ENCODE measurements at places on chromosomes 12 and 14. TPM values are rescaled to one million over a fixed set of nuclear protein-coding genes. Genes with fewer than 3 reads are reported as not detected.
A peak's percentile ranks its signal among the peaks of the same experiment; 100 is the strongest.

The P2RX2 gene
- total RNA-seq, result not detected

The TMPRSS12 gene
- not detected for total RNA-seq

The POTEG gene
- not detected for total RNA-seq

The MYO1H gene
- total RNA-seq, result not detected

The NFATC4 gene
- total RNA-seq, result 78.9 TPM

The SERPINA9 gene
- not detected for total RNA-seq

The PROX2 gene
- not detected for total RNA-seq

The APEX1 gene
- total RNA-seq, result 68.0 TPM

The KRT75 gene
- total RNA-seq, result not detected

The ESRRB gene
- total RNA-seq, result 0.18 TPM

The ST8SIA1 gene
- 5.5 TPM for total RNA-seq

The MBIP gene
- total RNA-seq, result 33.7 TPM

The ABCD4 gene
- 89.7 TPM for total RNA-seq

The TAS2R10 gene
- total RNA-seq, result 1.7 TPM

DNA sequence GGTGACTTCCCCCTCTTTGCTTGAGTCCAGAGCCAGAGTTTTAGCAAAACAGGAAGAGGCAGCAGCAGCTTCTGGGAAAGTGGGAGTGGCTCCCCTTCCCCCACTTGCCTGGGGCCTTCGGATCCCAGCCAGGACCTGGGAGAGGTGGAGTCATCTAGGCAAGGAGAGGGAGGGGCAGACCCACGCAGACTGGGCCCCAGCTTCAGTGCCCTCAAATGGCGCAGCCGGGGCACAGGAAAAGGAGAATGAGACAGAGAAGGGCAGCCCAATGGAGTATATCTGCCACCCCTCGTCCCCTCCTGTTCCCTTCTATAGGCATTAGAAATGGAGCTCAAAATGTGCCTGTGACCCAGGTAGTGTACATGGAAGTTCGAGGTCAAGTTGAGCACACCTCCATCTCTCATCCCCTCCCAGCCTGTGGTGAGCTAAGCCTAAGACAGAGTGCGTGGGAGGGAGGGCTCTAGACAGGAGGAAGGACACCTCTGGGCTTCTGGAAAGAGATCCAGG is 9.3 kb upstream of the HDAC7 start:
- DNase-seq, result peak; percentile 90

- no peak for DNase-seq
Measured at GRCh38 chr12:110581931-110582275, 1.2 kb downstream of the PPTC7 start.

GRCh38 chr12:3492793-3493042 is 1.7 kb downstream of the PRMT8 start:
- no peak for DNase-seq

DNA sequence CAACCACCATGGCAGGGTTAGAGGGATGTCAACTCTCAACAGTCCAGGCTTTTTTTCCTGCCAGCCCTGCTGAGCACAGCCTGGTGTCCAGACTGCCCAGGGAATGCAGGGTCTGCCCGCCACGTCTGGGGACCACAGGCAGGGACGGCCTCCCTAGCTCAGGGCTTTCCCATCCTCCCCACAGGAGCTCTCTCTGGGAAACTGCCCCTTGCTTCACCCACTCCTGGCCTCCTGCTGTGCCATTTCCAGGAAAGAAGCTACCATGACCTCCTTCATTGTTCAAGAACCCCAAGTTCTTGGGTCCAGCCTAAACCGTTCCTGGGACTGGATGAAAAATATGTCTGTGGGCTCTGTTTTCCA is 4.8 kb downstream of the SCNN1A start:
- no peak for DNase-seq

DNA sequence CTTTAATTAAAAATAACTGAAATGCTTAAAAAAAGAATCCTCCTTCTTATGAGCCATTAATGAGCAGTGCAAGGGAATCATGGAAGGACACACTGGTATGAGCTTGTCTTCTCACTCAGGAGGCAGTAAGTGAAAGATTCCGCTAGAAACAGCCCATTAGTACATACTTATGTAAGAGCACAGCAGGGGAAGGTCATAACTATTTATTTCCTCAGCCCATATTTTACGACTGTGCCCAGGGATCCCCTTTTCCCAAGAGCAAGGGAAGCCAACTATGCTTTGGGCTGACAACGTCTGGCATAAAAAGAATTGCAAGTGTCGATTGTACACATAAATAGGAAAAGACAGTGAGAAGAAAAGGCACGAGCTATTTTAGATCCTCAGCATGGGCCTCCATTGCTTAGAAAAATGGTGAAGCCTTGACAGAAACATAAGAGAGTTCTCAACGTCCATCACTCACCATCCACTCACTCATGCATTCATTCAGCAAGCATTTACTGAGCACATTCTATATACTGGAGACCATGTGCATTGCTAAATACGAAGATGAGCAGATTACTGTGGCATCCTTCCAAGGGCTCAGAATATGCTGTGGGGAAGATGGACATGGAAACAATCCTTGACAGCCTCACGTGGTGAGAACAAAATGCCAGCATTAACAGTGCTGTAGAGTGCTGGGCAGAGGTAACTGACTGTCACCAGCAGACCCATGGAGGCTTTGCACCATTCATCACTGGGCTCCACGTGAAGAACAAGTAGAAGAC is 152.7 kb downstream of the NTF3 start:
- DNase-seq, result no peak

DNA sequence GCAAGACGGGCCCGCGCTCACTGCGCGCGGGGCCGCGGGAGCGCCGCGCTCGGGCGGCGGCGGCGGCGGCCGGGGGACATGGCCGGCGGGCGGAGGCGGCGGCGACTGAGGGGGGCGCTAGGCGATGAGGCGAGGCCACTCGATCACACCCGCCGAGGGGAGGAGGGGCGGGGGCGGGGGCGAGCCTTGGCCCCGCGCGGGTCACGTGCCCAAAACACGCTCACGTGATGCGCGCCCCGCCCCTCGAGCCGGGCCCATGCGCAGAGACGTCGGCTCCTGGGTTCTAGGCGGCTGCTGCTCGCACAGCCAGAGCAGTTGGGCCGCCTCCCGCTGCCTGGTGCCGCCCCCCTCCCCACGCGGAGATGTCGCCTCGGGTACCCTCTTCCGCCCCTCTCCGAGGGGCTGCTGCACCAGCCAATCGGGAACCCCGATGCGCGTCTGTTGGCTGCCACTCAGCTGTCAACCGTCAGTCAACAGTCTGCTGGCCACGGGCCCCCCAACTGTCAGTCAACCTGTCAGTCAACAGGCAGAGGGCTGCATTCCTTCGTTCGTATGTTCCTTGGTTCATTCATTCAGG is at the start of gene SPPL3:
SPPL3 (minus strand) TSS at position 162 of the 577 bp plus-strand sequence. CDS start 491 bp downstream, outside the sequence.
- DNase-seq, result peak; percentile 96

- no peak for DNase-seq
Measured at GRCh38 chr14:89720076-89720687, 234.3 kb downstream of the EFCAB11 start.

DNA sequence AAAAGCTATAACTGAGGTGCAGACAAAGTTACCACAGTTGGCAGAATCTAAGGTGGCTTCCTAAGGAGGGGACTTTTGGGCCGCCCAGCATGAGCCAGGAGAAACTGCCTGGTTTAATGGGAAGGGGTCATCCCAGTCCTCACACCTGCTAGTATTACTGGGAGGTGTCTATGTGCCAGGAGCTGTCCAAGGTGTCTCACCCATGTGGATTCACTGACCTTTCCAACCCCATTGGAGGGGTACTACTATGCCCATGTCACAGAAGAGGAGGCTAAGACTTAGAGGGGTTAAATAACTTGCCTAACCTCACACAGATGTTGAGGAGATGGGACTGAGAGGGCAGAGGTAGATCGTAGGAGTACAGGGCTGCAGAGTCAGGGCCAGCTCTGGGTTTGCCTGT is 10.2 kb downstream of the ABCB9 start:
- no peak for DNase-seq

DNA sequence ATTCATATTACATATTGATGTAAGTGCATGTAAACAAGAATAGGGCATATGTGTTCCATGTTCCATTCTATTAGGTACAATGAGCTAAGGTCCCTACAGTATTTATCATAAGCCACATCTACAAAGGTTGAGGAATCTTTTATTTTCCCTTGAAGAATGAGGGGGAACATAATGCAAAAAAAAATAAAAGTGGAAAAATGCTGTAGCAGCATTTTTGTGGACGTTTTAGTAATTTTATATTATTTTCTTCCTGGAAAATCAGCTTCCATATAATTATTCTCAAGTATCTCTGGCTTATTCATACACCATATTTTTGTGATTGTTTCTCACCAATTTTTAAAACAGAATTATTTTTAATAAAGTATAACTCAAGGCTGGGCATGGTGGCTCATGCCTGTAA is 148.7 kb downstream of the MED13L start:
- no peak for DNase-seq

DNA sequence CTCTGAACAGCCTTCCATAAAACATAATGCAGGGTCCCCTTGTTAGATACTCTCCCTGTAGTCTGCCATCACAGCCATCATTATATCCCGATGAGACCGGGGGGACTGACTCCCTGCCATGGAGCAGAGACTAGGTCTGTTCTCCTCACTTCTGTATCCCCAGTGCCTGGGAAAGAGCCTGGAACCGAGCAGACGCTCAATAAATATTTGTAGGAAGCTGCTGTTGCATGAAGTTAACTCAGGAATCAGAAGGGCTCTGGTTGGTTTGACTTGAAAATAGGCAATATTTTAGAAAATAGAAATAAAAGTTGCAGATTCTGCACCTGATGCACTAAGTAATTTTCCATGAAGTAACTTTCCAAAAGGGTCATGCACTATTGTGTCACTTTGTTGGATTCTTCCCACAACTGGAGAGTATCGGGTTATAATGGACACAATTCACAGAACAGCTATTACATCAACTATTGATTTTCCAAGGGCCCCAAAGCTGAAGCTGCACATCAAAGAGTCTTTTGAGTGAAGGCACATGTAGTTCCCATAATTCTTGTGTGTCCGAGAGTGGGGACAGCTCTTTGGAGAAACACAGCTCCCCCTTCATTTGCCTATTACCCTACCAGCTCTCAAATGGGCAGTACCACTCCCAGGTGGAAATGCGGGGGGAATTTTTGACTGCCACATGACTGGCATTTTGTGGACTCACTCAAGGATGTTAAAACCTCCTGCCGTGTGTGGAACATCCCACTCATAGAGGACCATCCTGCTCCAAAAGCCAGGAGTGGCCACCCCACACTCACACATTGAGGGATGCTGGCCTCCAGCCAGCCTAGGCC is 18.8 kb downstream of the CLMN start:
- DNase-seq, result no peak

- DNase-seq, result no peak
Measured at GRCh38 chr12:124273630-124274029, 21.3 kb upstream of the RFLNA start.

- no peak for DNase-seq
Measured at GRCh38 chr12:131263626-131264025, 309.9 kb downstream of the ADGRD1 start.

- DNase-seq, result no peak
Measured at GRCh38 chr12:100758083-100758482, 36.5 kb upstream of the ANO4 start.

DNA sequence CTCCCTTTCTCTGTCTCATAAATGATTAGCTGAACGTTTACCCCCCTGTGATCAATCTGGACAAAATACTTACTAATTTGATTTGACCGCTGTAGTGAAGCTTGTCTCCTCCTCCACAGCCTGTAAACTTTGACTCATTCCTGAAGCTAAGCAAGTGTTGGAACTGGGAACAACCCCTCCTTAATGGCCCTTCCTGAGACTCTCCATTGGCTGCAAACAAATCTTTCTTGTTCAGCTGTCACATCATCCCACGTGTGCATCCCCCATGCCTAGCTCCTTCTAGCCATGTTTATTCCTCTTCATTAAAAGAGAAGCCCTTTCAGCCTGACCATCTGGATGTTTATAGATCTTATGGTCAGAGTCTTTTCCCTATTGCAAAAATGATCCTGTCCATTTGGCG is 281.2 kb downstream of the RGS6 start:
- DNase-seq, result no peak

- DNase-seq, result no peak
Measured at GRCh38 chr14:21807975-21808374, 134.4 kb upstream of the OR4E1 start.

DNA sequence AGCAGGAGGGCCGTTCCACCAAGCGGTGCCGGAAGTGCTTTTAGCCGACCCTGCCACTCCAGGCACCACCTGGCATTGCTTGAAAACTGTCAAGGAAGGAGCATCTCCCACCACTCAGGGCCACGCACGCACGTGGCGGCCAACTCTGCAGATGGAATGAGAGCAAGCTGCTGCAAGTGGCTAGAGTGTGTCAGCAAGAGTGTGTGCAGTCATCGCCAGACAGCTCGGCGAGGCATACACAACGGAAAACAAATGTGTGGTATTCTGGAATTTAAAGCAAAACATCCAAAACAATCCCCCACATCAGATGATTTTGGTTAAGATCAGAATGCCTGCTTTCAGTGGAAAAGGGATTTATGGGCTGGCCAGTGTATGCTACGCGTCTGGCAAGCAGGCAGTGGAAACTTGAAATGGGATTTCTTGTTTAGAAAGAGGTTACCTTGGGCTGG is 11.2 kb downstream of the CD9 start:
- DNase-seq, result no peak

- no peak for DNase-seq
Measured at GRCh38 chr14:92687681-92688433, 60.6 kb downstream of the LGMN start.

DNA sequence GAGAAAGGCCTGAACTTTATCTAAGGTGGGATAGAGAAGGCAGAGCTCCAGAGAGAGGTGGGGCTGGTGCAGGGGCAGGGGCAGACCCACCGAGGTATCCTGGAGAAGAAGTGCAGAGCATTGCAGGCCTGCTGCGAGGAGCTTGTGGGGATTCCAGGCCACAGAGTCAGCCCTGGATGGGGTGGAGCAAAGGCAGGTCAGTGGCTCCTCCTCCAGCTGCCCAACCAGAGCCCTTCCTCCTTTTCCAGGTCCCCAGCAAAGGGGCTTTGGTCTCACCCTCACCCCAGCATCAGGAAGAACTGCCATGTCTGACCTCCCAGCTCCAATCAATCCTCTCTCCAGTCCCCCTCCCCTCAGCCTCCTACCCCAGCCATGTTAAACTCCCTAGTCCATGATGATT is 19.8 kb upstream of the ZNF740 start:
- no peak for DNase-seq

DNA sequence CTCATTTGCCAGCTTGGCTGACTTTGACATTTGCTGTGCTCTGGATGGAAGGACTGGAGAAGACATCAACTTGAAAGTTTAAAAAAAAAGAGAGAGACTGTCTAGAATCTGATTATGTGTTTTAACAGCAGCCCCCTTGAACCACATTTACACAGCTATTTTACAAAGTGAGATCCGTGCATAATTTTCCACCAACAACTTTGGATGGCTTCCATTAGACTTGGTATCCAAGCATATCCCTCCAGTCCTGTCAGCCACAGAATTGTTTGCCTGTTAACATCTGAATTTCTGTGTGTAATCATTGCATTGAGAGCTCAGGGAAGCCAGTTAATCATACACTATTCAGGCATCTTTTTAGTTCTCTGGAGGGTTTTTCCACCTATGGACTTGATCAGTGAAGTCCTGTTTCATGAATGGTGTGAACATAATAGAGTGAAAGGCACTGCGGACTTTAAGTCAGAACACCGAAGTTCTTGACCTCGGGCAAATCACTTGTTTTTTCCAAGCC is 93.7 kb downstream of the SAMD4A start:
- DNase-seq, result no peak
